ENCODE measurements at places on chromosomes 1 and 21.

GRCh38 chr1:47849005-47849521 lies 148.1 kb downstream of the TRABD2B start:
- DNase-seq, result no peak

DNA sequence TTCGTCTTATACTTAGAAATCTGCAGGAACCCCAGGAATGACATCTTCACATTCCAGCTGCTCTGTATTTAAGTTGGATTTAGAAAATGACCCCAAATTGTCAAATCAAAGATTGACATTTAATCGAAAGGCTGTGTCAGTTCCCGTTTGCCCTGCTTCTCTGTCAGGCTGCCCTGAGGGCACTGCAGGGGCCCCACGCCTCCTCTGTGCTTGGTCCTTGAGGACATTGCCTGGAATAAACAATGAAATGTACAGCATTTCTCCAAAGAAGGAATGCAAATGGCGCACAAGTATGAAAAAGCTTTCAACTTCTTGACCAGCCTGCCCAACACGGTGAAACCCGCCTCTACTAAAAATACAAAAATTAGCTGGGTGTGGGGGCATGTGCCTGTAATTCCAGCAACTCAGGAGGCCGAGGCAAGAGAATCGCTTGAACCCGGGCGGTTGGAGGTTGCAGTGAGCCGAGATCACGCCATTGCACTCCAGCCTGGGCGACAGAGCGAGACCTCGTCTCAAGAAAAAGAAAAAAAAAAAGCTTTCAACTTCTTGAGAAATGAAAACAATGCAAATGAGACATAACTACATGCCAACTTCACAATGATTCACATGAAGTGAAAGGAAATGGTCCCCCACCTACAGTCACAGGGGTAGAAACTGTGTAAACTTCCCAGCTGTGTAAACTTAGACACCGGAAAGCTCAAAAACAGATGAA lies 3.0 kb downstream of the TMPRSS3 start:
- no peak for DNase-seq

DNA sequence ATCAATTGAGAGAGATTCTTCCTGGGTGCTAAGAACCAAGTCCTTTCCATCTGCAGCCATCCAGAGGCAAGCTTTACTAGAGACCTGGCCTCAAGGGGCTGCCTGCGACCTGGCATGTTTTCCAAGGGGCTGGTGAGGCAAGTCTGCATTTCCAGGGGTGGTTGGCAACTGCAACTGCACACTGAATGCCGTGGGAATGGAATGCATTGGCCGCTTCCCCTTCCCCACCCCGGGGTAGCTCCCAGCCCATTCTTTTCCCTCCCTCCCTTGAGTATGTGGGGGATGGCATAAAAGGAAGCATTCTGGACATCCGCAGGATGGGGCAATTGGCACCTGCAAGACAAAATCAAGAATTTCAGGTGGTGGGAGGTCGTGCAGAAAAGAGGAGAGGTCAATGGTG lies 155.1 kb downstream of the IGSF21 start:
- DNase-seq, result no peak

DNA sequence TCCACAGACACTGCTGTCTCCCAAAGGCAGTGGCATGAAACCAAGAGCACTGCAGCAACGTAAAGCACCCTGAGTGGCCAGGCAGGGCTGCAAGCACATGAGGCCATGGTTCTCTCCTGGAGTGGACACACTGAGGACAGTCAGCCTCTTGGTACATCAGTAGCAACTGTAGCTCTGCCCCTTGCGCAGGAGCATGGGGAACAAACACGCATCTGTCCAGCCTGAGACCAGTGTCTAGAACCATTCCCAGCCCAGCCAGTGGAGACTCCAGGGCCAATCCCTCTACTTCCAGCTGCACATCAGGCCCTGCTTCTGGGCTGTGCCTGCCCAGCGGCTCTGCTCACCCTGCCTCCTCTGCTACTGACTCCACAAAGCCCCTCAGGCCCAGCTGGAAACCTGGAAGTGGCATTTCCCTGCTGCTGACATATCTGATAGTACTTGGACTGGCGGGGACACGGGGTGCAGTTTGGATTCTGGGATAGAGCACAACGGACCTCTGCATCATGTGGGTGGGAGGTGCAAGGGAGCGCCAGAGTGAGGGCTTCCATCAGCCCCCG lies 49.0 kb downstream of the TOR1AIP2 start:
- no peak for DNase-seq

DNA sequence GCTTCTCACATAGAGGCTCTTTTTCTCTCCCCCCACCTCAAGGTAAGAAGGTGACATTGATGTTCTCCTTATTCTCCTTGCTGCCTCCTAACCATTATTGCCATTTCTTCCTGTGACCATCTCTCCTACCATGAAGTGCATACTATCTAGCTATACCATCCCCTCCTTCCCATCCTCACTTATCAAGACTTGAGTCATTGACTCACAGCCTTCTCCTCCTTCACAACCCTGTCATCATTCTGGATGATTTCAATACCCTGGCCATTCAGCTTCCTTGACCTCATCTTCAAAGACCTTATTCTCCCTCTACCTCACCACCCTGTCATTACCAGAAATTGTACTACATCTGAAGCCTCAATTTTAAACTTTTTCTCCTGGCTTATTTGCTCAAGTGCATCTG lies 10.9 kb upstream of the HIPK1 start:
- DNase-seq, result no peak

DNA sequence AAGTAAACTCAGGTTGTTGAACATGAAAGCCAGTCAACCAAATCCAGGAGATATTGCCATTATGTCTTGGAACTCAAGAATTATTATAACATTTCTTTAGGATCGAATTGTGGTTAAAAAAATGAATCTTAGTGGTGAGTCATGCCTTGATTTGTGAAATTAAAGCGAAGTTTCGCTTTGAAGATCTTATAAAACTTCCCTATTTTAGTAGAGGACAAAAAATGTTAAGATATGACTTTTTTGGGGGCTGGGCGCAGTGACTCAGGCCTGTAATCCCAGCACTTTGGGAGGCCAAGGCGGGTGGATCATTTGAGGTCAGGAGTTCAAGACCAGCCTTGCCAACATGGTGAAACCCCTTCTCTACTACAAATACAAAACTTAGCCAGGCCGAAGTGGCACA lies 39.5 kb upstream of the PTBP2 start:
- peak; percentile 5 for DNase-seq

GRCh38 chr1:230986976-230987375 lies 8.1 kb downstream of the ARV1 start:
- peak; percentile 87 for DNase-seq

DNA sequence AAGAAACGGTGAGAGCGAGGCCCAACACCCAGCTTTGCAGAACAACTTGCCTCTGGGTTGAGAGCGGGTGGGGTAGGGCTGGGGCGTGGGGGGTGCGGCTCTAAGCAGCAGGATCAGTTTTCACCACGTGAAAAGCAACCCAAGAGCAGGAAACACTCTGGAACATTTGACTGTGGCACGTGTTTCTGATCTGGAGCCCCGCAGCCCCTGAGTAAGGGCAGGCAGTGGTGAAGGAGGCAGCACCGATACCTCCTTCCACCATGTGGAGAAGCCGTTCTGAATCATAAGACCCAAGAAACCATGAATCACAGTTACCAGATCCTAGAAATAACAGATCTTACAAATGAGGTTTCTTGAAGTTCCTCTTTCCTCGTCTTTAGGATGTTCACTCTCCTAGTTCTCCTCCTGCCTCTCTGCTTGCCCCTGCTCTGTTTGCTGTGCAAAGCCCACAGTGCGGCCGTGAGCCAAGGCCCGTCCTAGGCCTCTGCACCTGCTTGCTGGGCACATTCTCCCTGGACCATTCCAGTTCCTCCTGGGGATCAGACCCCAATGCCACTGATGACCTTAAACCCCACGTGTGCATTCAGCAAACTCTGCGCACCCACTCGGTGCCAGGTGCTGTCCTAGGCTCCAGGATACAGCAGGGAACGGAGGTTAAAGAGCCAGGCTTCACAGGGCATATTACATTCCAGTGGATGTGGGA lies 31.9 kb downstream of the SLC1A7 start:
- DNase-seq, result peak; percentile 79

DNA sequence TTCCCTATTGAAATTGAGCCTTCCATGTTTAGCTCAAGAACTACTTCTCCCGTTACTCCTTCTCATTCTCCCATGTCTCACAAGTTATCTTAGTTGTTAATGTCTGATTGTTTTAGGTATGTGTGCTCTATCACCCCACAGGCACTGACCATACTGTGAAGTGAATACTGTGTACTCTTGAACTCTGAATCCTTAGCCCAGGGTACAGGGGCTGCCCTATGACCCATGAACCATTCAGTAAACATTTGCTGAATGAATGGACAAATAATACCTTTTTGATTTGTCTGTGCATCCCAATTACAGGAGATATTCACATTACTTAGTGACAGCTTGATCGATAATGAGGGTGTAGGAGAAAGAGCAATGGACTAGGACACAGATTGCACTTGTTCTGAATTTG lies 169.4 kb upstream of the BEND5 start:
- no peak for DNase-seq

- DNase-seq, result no peak
Measured at GRCh38 chr1:91821126-91821868, 64.7 kb downstream of the TGFBR3 start.

- DNase-seq, result no peak
Measured at GRCh38 chr21:40792691-40793456, 54.1 kb downstream of the DSCAM start.

GRCh38 chr21:16568661-16569060 lies 838.9 kb downstream of the USP25 start:
- DNase-seq, result no peak

GRCh38 chr1:55054396-55054795 lies 15.0 kb downstream of the PCSK9 start:
- no peak for DNase-seq

GRCh38 chr1:60569189-60569588 lies 495.6 kb upstream of the C1orf87 start:
- DNase-seq, result no peak

DNA sequence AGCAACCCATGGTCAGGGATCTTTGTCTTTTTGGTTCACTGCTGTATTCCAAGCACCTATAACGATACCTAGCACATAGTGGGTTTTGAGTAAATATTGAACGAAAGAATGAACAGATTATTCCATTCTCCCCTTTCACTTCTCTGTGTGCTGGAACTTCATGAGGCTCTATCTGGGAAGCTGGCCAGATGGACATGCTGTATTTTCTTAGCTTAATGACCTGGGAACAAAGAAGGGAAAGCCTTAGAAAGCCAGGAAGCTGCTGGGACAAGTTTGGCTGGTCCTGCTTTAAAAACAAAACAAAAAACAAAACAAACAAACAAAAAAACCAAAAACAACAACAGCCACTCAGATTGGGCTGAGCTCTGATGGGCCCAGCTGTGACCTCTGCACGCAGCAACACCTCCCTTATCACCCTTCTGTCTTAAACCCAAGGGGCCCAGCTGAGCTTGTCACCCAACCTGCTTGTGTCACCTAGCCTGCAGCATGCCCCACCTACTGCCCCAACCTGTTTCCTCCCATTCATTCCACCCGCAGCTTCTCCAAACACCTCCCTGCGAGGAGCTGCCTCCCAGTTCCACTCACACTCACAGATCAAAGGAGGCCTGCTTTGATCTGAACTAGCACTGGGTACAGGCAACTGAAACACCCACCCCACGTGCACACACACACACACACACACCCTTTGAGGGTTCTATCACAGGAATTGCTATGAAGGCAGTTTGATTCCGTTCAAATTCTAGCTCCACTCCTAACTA lies 37.1 kb downstream of the SLC30A1 start:
- DNase-seq, result no peak

- no peak for DNase-seq
Measured at GRCh38 chr1:213179784-213180183, 128.7 kb downstream of the RPS6KC1 start.

- DNase-seq, result no peak
Measured at GRCh38 chr1:227779685-227780084, 35.8 kb upstream of the PRSS38 start.

GRCh38 chr21:33811167-33812010 lies 104.2 kb downstream of the ATP5PO start:
- no peak for DNase-seq

GRCh38 chr1:109138358-109138757 lies 24.4 kb downstream of the ELAPOR1 start:
- DNase-seq, result no peak

DNA sequence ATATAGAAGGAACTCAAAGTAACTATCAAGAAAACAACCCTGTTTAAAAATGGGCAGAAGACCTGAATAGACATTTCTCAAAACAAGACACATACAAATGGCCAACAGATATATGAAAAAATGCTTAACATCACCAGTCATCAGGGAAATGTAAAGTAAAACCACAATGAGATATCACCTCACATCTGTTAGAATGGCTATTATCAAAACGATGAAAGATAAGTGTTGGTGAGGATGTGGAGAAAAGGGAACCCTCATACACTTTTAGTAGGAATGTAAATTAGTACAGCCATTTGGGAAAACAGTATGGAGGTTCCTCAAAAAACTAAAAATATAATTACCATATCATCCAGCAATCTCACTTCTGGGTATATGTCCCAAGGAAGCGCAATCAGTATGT lies 3.0 kb downstream of the CTSS start:
- no peak for DNase-seq

GRCh38 chr1:212637902-212638301 lies 29.3 kb downstream of the ATF3 start:
- peak; percentile 40 for DNase-seq

DNA sequence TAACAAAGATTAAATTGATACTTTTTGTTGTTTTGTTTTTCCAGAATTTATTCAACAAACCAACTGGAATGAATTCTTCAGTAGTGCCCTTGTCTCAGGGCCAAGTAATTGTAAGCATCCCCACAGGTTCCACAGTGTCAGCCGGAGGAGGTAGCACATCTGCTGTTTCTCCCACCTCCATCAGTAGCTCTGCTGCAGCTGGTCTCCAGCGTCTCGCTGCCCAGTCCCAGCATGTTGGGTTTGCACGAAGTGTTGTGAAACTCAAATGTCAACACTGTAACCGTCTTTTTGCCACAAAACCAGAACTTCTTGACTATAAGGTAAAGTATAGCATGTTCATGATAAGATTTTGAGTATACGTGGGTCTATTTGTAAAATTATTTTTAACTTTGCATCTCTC lies 118.5 kb downstream of the ZMYM4 start:
- no peak for DNase-seq

DNA sequence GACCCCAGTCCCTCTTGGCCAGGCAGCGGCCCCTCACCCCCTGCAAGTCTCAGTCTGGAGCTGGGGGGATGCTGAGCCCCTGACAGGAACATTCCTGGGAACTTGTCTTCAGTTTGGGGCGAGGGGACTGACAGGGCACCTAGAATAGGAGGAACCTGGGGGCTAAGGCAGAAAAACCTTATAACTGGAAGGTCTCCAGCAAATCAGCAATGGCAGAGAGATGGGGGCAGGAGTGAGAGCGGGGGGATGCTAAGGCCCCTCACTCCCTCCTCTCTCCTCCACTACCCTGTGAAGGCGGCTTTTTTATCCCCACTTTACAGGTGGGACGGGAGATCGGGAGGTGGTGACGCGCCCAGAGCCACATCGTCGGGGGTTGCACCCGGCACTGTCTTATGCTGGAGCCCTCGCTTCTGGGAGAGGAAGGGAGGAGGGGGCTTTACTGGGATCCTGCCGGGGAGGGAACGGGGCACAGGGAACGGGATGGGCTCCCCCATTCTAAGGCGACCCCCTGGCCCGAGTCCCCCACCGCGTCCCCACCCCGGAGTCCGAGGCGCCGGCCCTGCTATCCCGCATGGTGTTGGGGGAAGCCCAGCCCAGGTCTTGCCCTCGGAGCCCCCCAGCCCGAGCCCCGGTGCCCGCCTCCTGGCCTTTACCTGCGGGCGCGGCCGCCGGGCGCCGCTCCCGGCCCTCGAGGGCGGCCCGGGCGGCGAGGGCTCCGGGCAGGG lies 456 bp downstream of the COL8A2 start:
- DNase-seq, result no peak

Measured in ELR (cell line).